ENCODE measurements at places on chromosomes 1 and 21. TPM values are rescaled to one million over a fixed set of nuclear protein-coding genes. Genes with fewer than 3 reads are reported as not detected.

DNA sequence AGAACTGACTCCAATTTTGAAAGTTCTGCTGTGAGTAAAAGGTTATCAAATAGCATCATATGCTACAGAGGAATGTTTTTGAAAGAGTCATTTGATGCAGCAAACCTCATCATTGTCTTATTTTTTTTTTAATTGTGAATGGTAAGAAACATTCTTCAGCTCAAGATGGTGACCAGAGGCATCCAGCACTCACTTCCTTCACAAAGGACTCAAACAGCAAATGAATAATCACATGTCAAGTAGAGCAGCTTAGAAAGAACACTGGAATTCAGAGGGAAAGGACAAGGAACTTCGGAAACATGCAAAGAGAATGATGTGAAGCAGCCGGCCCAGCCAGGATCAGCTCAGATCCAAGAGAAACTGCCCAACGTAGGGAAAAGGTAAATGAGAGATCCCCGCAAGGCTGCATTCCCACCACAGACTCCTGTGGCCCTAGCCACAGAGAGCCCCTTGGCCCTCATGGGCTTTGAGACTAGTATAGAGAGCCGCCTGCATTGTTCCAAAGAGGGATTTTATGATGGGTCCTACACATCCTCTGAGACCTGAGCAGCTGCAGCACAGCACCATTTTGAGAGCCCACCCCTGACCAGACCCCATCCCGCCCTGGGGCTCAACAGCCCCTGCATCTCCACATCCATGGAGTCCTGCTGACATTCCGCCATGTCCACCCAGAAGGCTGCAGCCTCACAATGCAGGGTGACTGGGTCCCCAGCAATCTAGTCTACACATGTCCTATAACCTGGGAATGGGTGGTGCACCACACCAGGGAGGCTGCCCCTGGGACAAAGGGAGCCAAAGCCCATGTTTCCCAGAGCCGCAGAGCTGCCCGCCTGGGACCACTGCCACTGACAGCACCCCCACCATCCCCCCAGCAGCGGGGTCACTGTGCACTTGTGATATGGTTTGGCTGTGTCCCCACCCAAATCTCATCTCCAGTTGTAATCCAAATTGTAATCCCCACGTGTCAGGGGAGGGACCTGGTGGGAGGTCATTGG lies 21.2 kb upstream of the UTS2 start:
- H3K27me3 ChIP-seq = no peaks in the 10 kb centered on the region
- DNase-seq = no peak
- no peak overlapping the region for H3K27ac ChIP-seq

- no peak for DNase-seq
- H3K27me3 ChIP-seq = peaks cover 49% of the 10 kb centered on the region
- no peak overlapping the region for H3K4me3 ChIP-seq
- no peaks in the 10 kb centered on the region for H3K36me3 ChIP-seq
- no peak overlapping the region for H3K27ac ChIP-seq
These were observed 16.6 kb upstream of the TBX15 start for GRCh38 chr1:119004781-119005180.

- peak; percentile 30 for DNase-seq
- H3K27me3 ChIP-seq = no peaks in the 10 kb centered on the region
- no peaks in the 10 kb centered on the region for H3K4me1 ChIP-seq
- no peak overlapping the region for H3K4me3 ChIP-seq
- H3K36me3 ChIP-seq = no peaks in the 10 kb centered on the region
These were observed 3.6 kb upstream of the COL11A1 start for GRCh38 chr1:103111926-103112325.

GRCh38 chr21:28212061-28212460 lies 780.6 kb downstream of the LTN1 start:
- no peak overlapping the region for H3K27ac ChIP-seq
- no peak for DNase-seq
- peaks cover 7% of the 10 kb centered on the region for H3K4me1 ChIP-seq
- H3K4me3 ChIP-seq = no peak overlapping the region
- no peaks in the 10 kb centered on the region for H3K27me3 ChIP-seq

GRCh38 chr1:52259886-52260285 lies 106.1 kb downstream of the CC2D1B start:
- DNase-seq = no peak
- no peaks in the 10 kb centered on the region for H3K36me3 ChIP-seq

GRCh38 chr21:14833666-14834351 lies 231.0 kb downstream of the NRIP1 start:
- H3K4me1 ChIP-seq = no peaks in the 10 kb centered on the region
- H3K36me3 ChIP-seq = no peaks in the 10 kb centered on the region
- DNase-seq = no peak
- H3K4me3 ChIP-seq = no peak overlapping the region
- no peak overlapping the region for H3K27ac ChIP-seq

Gene LDLRAD1
- not detected for total RNA-seq

Gene USH2A
- total RNA-seq = not detected

DNA sequence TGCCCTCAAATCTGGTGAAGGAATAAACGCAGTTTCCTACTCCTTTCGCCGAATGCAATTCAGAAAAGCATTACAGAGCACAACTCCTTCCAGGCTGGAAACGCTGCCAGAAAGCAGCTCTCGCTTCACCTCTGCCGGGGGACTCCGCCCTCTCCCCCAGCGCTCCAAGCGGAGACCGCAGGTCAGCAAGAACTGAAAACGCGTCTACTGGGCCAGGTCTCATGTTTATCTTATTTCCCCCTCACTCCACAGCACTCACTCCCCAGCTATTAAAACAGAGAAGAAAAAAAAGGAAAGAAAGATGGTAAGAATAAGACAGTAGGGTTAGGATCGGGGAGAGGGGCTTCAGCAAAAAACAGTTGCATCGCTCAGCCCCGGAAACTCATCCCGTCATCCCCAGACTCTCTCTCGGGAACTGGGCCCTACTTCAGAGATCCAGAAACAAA lies 833 bp upstream of the RCOR3 start:
- peak; percentile 85 for DNase-seq
- peaks cover 17% of the 10 kb centered on the region for H3K4me1 ChIP-seq
- H3K27me3 ChIP-seq = no peaks in the 10 kb centered on the region
- H3K36me3 ChIP-seq = no peaks in the 10 kb centered on the region

DNA sequence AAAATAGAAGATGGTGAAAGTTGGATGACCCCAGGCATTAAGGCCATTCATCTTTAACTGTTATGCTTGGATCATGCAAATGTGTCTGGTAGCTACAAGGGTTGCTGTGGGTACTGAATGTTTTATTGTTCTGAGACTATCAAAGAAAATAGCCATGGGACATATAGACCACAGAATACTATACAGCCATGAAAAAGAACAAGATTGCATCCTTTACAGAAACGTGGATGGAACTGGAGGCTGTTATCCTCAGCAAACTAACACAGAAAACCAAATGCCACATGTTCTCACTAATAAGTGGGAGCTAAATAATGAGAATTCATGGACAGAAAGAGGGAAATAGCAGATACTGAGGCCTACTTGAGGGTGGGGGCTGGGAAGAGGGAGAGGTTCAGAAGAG lies 249.0 kb downstream of the LTN1 start:
- no peak overlapping the region for H3K4me3 ChIP-seq
- H3K4me1 ChIP-seq = no peaks in the 10 kb centered on the region
- no peaks in the 10 kb centered on the region for H3K36me3 ChIP-seq
- no peaks in the 10 kb centered on the region for H3K27me3 ChIP-seq
- H3K27ac ChIP-seq = no peak overlapping the region

DNA sequence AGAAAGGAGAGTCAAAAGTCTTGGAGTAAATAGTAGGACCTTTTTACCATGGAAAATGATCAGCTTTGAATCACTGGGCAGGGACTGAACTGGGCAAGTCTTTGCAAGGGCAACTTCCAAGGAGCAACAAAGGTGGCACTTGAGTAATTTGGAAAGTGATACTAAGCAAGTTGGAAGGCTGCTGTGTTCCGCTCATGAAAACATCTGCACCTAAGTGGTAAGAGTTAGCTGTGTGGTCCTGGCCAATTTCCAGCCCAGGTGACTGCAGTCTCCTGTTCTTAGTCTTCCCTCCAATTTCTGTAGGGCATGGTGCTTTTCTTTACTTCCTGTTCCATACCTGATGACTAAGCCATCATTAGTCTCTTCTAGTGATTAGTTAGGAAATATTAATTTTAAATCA lies 35.5 kb upstream of the PRDM2 start:
- no peak overlapping the region for H3K27ac ChIP-seq
- peaks cover 34% of the 10 kb centered on the region for H3K4me1 ChIP-seq
- DNase-seq = no peak
- H3K36me3 ChIP-seq = no peaks in the 10 kb centered on the region
- H3K4me3 ChIP-seq = no peak overlapping the region

GRCh38 chr1:181936269-181936668 lies 125.2 kb downstream of the ZNF648 start:
- H3K4me1 ChIP-seq = no peaks in the 10 kb centered on the region
- no peak overlapping the region for H3K4me3 ChIP-seq
- H3K27ac ChIP-seq = no peak overlapping the region
- no peak for DNase-seq
- H3K36me3 ChIP-seq = no peaks in the 10 kb centered on the region

Gene TRAF5
- 7.1 TPM for total RNA-seq

DNA sequence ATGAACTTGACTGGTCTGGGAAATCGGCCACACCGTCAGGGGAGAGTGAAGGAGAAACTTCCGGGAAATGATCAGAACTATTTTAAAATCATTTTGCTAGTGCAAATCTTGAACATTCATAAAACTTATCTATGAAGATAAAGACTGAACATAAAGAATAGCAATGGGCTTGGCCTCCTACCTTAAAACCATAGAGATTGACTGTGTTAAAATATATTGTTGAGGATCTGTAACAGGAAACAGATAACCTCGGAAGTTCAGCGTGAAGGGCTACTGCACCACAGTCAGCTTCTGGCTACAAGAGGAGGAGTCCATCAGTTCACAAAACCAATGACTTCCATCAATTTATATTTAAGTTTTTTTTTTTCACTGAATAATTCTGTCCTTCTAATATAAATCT lies 127.3 kb downstream of the RGS7 start:
- no peak overlapping the region for H3K27ac ChIP-seq
- H3K4me3 ChIP-seq = no peak overlapping the region
- no peak for DNase-seq

DNA sequence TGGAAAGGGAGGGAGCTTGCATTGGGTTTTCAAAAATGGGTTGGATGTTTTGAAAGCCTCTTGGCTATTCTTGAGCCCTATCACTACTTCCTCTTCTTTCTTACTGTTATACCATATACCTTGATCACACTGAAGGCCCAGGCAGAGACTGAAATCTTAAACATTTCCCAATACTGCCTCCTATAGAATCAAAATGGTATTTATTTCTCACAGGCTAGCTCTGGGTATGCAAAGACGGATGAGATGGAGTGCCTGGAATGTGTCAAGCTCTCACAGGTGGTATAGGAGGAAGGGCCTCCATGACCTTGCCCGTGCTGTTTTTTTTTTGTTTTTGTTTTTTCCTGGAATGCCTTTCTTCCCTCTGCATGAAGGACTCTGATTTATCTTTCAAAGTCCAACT lies 268.4 kb upstream of the USP24 start:
- H3K27me3 ChIP-seq = peaks cover 33% of the 10 kb centered on the region
- no peak overlapping the region for H3K27ac ChIP-seq
- peak; percentile 11 for DNase-seq
- no peak overlapping the region for H3K4me3 ChIP-seq
- H3K36me3 ChIP-seq = no peaks in the 10 kb centered on the region

GRCh38 chr1:45522324-45523104 lies 830 bp upstream of the PRDX1 start:
- H3K4me3 ChIP-seq = peak overlapping the region; percentile 91
- DNase-seq = no peak
- no peaks in the 10 kb centered on the region for H3K27me3 ChIP-seq

DNA sequence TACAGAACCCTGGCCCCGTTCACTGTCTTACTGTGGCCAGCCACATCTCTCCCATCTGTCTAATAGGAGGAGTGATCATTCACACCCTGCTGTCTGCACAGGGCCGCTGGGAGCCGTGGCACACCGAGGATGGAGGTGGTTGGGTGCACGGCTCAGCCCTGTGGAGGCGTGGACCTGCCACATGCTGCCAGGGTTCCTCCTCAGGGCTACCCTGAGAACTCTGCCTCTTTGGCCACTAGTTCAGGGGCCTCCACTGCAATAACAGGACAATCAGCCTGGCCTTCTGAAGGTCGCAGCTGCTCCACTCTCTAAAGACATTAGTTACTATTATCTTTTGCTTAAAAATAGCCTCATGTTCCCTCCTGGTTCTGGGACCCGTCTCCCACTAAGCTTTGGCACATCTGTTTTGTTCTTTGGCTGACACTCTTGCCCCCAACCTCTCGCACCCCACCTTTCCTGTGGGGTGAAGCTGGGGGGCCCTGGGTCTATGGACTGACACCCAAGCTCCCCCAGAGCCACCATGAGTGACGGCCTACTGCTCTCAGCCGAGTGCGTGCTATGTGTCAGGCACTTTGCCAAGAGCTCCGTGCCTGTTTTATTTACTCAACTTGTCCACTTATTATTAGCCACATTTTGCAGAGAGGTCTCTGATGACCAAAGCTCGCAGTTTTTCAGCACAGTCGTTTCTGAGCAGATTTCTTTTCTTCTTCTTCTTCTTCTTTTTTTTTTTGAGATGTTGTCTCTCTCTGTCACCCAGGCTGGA lies 66.3 kb downstream of the ARHGEF10L start:
- no peaks in the 10 kb centered on the region for H3K4me1 ChIP-seq
- no peak overlapping the region for H3K4me3 ChIP-seq
- H3K27me3 ChIP-seq = no peaks in the 10 kb centered on the region
- no peak for DNase-seq
- H3K27ac ChIP-seq = no peak overlapping the region

DNA sequence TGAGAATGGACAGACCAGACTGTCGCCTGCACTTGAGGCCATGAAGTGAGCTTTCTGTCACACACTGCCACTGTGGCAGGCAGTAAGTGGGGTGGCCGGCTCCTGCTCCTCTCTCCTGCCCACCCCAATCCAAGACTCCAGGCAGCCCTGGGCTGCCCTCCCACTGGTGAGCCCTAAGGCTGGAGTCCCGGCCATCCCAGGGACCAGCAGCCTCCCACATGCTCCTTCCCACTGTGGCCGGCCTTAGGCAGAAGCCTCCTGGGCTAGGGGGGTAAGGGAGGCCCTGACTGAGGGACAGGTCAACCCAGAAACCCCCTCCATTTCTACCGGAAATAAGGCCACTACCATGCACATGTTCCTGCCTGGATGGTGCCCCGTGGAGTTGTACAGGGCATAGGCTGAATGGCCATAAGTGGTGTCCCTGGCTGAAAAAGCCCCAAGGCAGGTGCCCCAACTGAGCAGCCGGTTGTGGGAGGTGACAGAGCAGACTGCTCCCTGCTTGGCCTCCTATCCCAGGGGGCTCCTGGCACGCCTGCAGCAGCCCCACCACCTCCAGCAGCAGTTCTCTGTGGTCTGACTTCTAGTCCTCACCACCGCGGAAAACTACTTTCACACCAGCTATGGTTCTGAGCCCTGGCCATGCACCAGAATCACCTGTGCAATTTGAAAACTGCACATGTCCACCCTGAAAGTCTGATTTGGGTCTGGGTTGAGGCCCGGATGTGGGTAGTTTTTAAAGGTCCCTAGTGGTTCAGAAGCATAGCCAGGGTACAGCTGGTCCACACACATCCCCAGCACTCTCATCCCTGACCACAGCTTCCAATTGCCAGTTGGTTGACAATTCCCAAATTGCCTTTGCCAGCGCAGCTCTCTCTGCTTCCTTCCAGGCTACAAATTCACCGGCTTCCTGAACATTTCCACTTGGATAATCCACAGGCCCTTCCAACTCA lies 1.6 kb upstream of the ARTN start:
- H3K4me3 ChIP-seq = no peak overlapping the region
- no peak for DNase-seq
- no peaks in the 10 kb centered on the region for H3K27me3 ChIP-seq
- H3K36me3 ChIP-seq = peaks cover 8% of the 10 kb centered on the region
- H3K27ac ChIP-seq = no peak overlapping the region

Gene TNFRSF18
- total RNA-seq = 1.1 TPM

GRCh38 chr1:230105754-230106625 lies 39.0 kb downstream of the GALNT2 start:
- peaks cover 73% of the 10 kb centered on the region for H3K4me1 ChIP-seq
- H3K36me3 ChIP-seq = no peaks in the 10 kb centered on the region
- no peak overlapping the region for H3K4me3 ChIP-seq
- no peak for DNase-seq
- H3K27ac ChIP-seq = no peak overlapping the region
- no peaks in the 10 kb centered on the region for H3K27me3 ChIP-seq
